Mesothelial cell of epicardium (in vitro differentiated cells): ENCODE measurements at places on chromosomes 7 and 10. TPM values are rescaled to one million over a fixed set of nuclear protein-coding genes. Genes with fewer than 3 reads are reported as not detected.

DNA sequence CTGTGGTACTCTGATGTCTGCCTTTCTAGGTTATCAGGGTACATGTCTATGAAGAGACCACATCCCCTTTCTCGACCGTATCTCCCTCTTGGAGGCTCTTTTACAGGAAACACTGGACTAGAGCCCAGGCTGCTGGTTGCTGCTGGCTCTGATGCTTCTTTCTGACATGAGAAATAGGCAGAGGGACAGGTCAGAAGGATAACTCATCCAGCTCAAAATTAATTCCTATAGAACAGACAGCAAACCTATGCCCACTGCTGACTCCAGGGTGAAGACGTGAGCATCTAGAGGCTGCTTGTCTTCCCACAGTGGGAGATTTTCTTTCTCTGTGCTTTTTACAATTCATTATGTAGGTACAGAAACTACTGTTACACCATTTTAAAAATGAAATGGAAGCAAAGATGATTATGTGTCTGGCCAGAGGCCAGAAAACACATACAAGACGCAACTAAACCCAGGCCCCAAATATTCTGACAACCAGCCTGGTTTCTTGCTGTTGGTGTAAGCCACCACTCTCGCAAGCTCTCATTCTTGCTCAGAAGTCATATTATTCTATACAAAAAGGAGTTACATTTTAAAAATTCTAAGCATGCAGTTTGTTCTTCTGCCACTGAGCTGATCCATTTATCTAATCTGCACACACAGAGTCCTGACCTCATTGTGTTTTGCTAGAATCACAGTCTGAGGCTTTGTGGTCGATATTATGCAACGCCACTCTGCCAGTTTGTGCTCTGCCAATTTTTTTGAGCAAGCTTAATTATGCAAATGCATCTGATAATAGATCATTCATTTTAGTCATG is 424.3 kb downstream of the KIF20B start:
- DNase-seq = no peak
- H3K27ac ChIP-seq = peak overlapping the region; percentile 88
- no peaks in the 10 kb centered on the region for H3K27me3 ChIP-seq
- H3K4me1 ChIP-seq = no peaks in the 10 kb centered on the region
- H3K4me3 ChIP-seq = peak overlapping the region; percentile 2
- H3K36me3 ChIP-seq = no peaks in the 10 kb centered on the region

- no peak overlapping the region for H3K4me3 ChIP-seq
- H3K36me3 ChIP-seq = no peaks in the 10 kb centered on the region
Measured at GRCh38 chr7:142002179-142002578, 6.5 kb downstream of the MGAM start.

The DGKB gene
- total RNA-seq = 3.1 to 3.9 TPM (median 3.5 TPM) in 3 replicates

DNA sequence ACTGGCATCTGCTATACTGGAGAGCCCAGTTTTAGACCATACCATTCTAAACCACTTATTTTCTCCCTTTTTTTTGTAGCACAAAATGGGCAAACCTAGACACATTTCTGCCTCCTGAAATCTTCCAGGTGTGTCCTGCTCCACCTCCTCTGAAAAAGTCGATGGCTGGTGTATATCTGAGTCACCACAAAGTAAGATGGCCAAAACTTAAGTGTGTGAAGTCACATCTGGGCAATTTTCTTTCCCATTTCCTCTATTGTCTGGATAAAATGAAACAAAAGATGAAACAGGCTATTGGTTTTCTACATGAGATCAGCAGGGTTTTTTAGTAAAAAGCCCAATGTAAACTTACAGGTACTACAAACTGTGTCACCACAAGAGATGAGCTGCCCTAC is 65.5 kb downstream of the OSBPL3 start:
- H3K27me3 ChIP-seq = no peaks in the 10 kb centered on the region
- H3K4me1 ChIP-seq = no peaks in the 10 kb centered on the region
- no peak for DNase-seq
- H3K4me3 ChIP-seq = no peak overlapping the region

GRCh38 chr7:47335557-47336471 is 246.1 kb downstream of the TNS3 start:
- DNase-seq = peak; percentile 14
- peak overlapping the region; percentile 66 for H3K27ac ChIP-seq
- H3K4me3 ChIP-seq = no peak overlapping the region
- peaks cover 38% of the 10 kb centered on the region for H3K36me3 ChIP-seq

GRCh38 chr10:131431978-131432690 is 120.6 kb upstream of the TCERG1L start:
- no peaks in the 10 kb centered on the region for H3K36me3 ChIP-seq
- no peak overlapping the region for H3K4me3 ChIP-seq
- no peak for DNase-seq
- peaks cover 68% of the 10 kb centered on the region for H3K27me3 ChIP-seq

GRCh38 chr10:35559416-35559815 is 45.7 kb upstream of the GJD4 start:
- no peak overlapping the region for H3K27ac ChIP-seq
- no peaks in the 10 kb centered on the region for H3K4me1 ChIP-seq
- no peaks in the 10 kb centered on the region for H3K27me3 ChIP-seq

The PKD1L1 gene
- 0.18 to 0.38 TPM (median 0.36 TPM) in 3 replicates for total RNA-seq

GRCh38 chr10:21289961-21290360 is 235.5 kb downstream of the SKIDA1 start:
- H3K27ac ChIP-seq = peak overlapping the region; percentile 97
- peaks cover 2% of the 10 kb centered on the region for H3K36me3 ChIP-seq

DNA sequence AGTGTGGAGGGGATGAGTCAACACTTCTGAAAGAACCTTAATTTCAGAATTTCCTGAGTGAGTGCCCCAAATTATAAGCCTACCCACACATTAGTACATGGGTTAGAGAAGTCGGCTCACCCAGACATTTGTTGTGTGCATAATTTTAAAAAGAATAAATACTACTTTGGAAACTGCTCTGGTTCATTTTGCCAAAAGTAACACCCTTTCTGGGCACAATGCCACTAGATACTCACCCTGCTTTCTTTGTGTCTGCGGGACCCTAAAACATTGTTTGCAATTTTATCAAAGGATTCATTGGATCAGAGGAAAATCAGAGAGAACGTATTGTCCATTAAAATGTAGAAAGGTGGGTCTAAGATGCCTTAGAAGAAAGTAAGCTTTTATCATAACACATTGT is 245.5 kb upstream of the NRP1 start:
- H3K4me1 ChIP-seq = no peaks in the 10 kb centered on the region
- H3K36me3 ChIP-seq = no peaks in the 10 kb centered on the region
- H3K4me3 ChIP-seq = no peak overlapping the region

DNA sequence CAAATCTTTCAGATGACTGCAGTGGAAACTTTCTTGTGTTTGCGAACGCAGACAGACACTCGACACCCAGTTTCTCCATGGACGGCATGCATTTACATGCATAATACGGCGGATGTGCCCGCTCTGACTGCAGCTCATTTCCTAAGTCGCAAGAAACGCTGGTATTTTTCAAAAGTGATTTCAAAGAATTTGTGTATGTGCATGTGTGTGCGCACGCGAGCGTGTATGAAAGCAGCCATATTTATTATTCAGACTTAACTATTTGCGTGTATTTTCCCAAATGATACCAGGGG is 436.5 kb upstream of the MGMT start:
- peaks cover 8% of the 10 kb centered on the region for H3K4me1 ChIP-seq
- DNase-seq = no peak
- H3K27me3 ChIP-seq = peaks cover 56% of the 10 kb centered on the region
- H3K36me3 ChIP-seq = no peaks in the 10 kb centered on the region
- H3K27ac ChIP-seq = no peak overlapping the region
- no peak overlapping the region for H3K4me3 ChIP-seq

The ABI1 gene
- 37.7 to 41.3 TPM (median 40.8 TPM) in 3 replicates for total RNA-seq

GRCh38 chr10:95332666-95333249 is 42.0 kb upstream of the PDLIM1 start:
- H3K4me3 ChIP-seq = no peak overlapping the region
- no peak overlapping the region for H3K27ac ChIP-seq
- H3K4me1 ChIP-seq = peaks cover under 1% of the 10 kb centered on the region
- no peaks in the 10 kb centered on the region for H3K27me3 ChIP-seq
- H3K36me3 ChIP-seq = no peaks in the 10 kb centered on the region

DNA sequence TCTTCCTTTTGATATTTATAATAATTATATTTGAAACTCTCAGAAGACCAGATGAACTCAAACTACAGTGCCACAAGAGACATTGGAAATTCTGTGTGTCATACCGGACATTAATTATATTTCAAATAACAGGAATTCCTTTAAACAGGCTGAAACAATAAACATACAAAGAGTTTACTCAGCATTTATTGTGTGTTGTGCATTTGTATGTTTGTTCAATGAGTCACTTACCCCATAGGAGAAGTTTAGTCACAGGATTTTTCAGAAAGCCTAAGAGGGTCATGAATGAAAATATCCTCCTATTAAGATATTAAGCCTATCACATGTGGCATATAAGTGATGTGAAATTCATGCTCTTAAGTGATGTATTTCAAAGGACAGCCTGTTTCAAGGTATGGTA is 566.8 kb downstream of the CNTNAP2 start:
- no peak overlapping the region for H3K4me3 ChIP-seq
- H3K27me3 ChIP-seq = no peaks in the 10 kb centered on the region
- no peak for DNase-seq
- no peaks in the 10 kb centered on the region for H3K4me1 ChIP-seq
- H3K27ac ChIP-seq = no peak overlapping the region
- H3K36me3 ChIP-seq = no peaks in the 10 kb centered on the region

DNA sequence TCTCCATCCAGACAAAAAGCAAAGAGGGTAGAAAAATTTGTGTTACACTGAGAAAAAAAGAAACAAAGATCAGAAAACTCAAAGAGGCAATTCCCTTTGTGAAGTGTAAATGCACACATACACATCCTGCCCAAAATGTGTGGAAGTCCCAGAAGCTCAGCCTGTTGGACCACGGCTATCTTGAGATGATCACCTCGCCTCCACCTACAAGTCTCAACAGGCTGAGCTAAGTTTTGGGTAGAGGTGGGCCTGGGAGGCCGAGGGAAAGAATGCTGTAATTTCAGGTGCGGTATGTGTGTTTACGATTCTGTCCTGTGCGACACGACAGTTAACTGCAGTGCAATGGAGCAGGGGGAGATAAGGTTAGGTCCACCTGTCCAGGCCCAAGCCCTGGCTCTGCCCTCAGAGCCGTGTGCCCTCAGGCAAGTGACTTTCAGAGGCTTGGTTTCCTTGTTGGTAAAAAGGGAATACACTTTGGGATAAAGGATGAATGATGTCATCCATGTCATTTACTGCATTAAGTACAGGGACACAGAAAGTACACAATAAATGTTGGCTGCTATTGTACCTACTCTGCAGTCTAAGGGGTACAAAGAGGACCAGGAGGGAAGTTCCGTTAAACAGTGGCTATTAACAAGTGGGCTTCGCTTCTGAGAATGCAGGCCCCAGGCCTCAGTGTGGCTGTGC is 67.3 kb downstream of the AFAP1L2 start:
- H3K4me3 ChIP-seq = no peak overlapping the region
- DNase-seq = no peak
- H3K27ac ChIP-seq = peak overlapping the region; percentile 24
- no peaks in the 10 kb centered on the region for H3K27me3 ChIP-seq
- H3K36me3 ChIP-seq = no peaks in the 10 kb centered on the region

The SNCG gene
- total RNA-seq = 92.0 to 104 TPM (median 98.5 TPM) in 3 replicates

GRCh38 chr10:45052700-45053099 is 52.0 kb downstream of the ZNF22 start:
- peaks cover 2% of the 10 kb centered on the region for H3K27me3 ChIP-seq
- DNase-seq = no peak
- no peaks in the 10 kb centered on the region for H3K36me3 ChIP-seq
- no peak overlapping the region for H3K27ac ChIP-seq

The DGKI gene
- total RNA-seq = 1.7 to 2.2 TPM (median 2.0 TPM) in 3 replicates

- DNase-seq = no peak
- H3K4me3 ChIP-seq = no peak overlapping the region
- no peaks in the 10 kb centered on the region for H3K27me3 ChIP-seq
- H3K4me1 ChIP-seq = peaks cover 13% of the 10 kb centered on the region
- H3K36me3 ChIP-seq = peaks cover 7% of the 10 kb centered on the region
- H3K27ac ChIP-seq = no peak overlapping the region
Measured at GRCh38 chr7:115293628-115294240, 371.8 kb downstream of the MDFIC start.

The GIMAP6 gene
- total RNA-seq = not detected in 3 replicates

GRCh38 chr7:70867513-70867912 is 264.4 kb upstream of the GALNT17 start:
- DNase-seq = no peak

GRCh38 chr10:97426776-97427570 is 982 bp downstream of the PGAM1 start:
- no peaks in the 10 kb centered on the region for H3K27me3 ChIP-seq
- peaks cover 23% of the 10 kb centered on the region for H3K4me1 ChIP-seq
- peaks cover 18% of the 10 kb centered on the region for H3K36me3 ChIP-seq
- peak overlapping the region; percentile 90 for H3K4me3 ChIP-seq

The CALU gene
- total RNA-seq = 193 to 199 TPM (median 194 TPM) in 3 replicates

The COL17A1 gene
- 3.6 to 4.4 TPM (median 4.2 TPM) in 3 replicates for total RNA-seq

The ELFN1 gene
- 11.4 to 13.5 TPM (median 11.9 TPM) in 3 replicates for total RNA-seq
